ENCODE measurements at places on chromosomes 2 and 18.

GRCh38 chr18:2792395-2792794 lies 54.4 kb upstream of the EMILIN2 start:
- no peak for DNase-seq

DNA sequence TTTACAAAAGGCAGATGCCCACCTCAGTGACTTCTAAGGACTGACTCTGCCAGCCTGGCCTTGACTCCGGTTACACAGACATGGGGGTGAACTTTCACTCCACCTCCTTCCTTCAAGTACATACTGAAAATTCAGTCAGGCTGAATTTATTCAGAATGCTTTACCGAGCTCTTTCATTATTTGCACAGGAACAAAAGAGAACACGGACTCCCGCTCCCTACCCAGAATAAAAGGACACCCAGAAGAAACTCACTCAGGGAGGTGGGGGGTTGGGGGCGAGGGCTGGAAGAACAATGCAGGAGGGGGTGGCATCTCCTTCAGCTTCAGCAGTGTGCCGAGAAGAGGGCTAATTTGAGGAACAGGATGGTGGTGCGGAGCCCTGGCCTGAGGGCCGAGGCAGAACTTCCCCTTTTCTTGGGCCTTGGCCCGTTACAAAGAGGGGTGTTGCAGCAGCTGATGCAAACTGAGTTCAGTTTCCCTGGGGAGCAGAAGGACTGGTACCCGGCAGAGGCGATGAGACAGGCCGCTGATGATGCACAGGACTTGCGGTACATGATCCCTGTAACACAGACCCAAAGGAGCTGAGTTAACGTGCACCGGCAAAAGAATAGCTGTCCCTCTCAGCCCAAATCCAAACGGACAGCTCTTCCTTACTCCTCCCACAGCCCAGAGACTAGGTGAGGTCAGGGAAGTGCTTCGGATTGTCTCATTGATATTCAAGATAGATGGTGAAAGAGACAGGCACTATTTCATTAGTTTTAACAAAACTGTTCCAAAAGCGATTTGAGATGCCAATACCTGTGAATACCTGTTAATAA lies 24.1 kb downstream of the LYPD1 start:
- DNase-seq: no peak

- no peak for DNase-seq
Observed at GRCh38 chr2:121002597-121002996, 266.9 kb downstream of the GLI2 start.

DNA sequence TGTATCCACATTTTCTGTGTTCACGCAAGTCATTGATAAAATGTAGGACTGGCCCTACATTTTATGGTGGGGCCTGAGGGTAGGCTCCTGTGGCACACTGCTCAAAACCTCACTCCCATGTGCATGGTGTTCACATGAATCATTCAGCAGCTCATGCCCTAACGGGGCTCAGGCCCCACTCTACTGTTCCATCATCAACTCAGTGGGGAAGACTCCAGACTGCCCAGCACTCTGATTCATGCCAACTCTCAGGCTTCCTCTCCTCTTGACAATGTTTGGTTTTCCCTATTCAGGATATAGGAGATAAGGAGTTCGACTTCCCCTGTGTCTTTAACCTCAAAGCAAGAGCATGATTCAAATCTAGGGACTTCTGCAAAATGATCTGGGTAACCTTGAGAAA lies 92.0 kb upstream of the BOD1L2 start:
- no peak for DNase-seq

Measured in effector memory CD8-positive, alpha-beta T cell (primary cell).